ENCODE measurements at places on chromosomes 4 and X.

DNA sequence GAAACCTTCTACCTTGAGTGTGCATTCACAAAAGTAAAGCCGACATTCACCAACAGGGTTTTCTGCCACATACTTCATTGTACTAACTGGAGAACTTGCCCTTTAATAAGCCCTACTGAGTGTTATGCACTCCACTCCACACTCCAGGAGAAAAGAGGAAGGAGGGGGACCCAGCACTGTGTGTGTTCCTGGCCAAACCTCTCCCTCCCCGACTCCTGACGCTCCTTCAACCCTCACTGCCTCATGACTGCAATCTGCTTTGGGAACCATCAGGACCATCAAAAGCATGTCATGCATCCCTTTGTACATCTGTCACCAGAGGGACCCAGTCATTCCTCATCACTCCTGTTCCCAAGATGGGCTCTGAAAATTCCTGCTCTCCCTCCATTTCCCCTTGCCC, 143.7 kb downstream of the RASL11B start:
- no peak for DNase-seq

DNA sequence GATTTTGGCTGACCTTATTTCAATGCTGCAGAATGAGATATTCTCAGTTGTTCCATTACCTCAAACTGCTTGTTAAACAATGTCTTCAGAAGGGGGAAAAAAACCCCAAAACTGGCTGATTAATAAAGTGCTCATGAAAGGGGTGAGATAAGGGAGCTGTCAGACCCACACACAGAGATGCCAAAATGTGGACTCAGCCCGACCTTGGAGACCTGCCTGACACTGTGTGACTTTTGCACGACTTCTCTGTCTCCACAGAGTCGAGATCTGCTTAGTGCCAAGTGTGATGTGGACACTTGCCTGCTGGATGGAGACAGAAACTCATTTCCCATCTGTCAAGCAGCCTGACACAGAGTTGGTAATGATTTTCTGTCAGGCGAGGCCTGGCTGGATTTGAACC, 31.5 kb downstream of the REELD1 start:
- no peak for DNase-seq

- DNase-seq: no peak
Measured at GRCh38 chrX:151184705-151185104, 8.3 kb downstream of the GPR50 start.

- DNase-seq: peak; percentile 55
Measured at GRCh38 chr4:53196882-53197771, 168.7 kb downstream of the SCFD2 start.

DNA sequence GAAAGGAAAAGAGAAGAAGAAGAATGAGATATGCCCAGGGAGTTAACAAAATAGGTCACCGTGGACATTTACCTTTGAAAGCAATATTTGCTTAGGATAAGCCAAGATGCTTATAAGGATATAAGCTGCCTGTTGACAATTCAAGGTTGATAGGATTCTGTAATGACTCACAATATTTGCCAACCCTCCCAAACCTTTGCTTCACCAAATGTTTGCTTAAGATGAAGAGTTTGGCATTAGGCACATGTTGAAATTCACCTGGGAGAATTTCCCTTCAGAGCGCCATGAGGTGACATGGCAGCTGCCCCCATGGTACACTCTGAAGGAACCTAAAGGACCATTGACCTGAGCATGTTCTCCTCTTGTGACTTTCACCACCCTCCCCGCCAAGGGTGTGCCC, 4.6 kb downstream of the PALLD start:
- DNase-seq: no peak

DNA sequence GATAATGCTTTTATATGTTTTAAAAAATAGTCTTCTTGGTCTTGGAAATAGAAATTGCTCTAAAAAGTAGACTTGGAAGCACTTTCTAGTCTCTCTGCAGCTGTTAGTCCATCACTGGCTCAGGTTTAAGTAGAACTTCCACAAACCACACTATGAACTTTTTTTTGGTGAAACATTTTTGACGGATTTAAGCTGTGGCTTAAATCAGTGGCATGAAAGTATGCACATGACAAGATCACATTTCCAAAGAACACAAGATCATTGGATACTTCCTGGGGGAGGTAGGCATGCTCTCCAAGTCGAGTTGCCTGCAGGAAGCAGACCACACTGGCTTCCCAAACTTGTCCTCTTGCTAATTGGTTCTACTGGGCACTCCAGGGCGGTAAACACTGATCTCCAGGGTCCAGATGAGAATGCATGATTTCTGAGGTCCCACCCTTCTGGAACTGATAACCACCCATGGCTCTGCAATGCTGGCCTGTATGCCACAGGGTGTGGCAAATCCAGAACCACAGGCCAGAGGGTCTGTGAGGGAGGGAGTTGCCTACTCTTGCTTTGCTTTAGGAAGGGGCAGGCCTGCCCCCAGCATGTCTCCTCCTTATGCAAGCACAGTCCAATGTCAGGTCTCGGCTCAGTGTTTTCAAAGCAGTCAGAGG, 331.9 kb upstream of the SFRP2 start:
- no peak for DNase-seq

Measured in COR-L47 (cell line).